Uterus (tissue), 4 donors: ENCODE measurements at places on chromosomes 4 and X. TPM values are rescaled to one million over a fixed set of nuclear protein-coding genes. Genes with fewer than 3 reads are reported as not detected.

- DNase-seq, result no peak
These were observed 36.5 kb downstream of the CLCN5 start for GRCh38 chrX:49958727-49959485.

The STBD1 gene
- total RNA-seq, result 0.59 TPM

- no peak for DNase-seq
These were observed 134.0 kb upstream of the ANXA3 start for GRCh38 chr4:78417603-78418002.

- DNase-seq, result no peak
These were observed 69.2 kb upstream of the DIAPH2 start for GRCh38 chrX:96615448-96615847.

DNA sequence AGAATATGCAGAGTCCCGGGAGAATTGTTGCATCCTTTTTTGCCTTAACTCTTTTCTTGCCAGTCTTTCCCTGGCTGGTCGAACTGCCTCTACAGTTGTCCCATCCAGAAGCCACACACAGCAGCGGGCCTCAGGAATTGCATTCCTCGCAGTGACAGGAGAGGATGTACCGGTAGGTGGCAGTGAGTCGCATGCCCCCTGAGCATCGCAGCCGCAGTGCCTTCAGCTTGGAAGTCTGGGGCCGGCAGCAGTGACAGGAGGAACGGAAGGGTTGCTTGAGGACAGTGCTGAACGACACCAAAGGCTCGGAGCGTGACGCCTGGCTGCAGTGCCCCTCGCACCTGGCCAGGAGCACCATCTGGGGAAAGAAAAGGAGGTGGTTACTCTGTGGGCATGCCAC is 23.5 kb downstream of the NDP start:
- DNase-seq, result no peak

DNA sequence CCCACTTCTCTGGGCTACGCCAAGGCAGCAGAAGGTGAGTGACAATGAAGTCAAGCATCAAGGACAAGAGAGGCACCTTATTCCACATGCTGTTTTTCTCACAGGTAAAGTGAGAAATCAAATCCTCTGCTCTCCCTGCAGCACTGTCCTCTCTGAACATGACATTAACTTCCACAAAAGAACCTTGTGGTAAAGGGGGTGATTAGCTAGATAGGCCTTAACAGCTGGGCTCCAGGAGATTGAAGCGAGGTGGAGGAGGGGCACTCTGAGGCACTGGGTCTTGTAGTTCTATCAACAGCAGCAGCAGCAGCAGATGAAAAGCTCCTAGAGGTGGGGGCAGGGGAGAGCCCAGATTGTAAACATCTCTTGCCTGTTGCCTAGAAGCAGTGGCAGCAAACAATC is 96.8 kb upstream of the CXXC4 start:
- DNase-seq, result no peak

The SYNPO2 gene
- 144 TPM for total RNA-seq

The SASH3 gene
- 2.1 TPM for total RNA-seq

The IRF2 gene
- total RNA-seq, result 45.1 TPM

The USP51 gene
- 7.0 TPM for total RNA-seq

DNA sequence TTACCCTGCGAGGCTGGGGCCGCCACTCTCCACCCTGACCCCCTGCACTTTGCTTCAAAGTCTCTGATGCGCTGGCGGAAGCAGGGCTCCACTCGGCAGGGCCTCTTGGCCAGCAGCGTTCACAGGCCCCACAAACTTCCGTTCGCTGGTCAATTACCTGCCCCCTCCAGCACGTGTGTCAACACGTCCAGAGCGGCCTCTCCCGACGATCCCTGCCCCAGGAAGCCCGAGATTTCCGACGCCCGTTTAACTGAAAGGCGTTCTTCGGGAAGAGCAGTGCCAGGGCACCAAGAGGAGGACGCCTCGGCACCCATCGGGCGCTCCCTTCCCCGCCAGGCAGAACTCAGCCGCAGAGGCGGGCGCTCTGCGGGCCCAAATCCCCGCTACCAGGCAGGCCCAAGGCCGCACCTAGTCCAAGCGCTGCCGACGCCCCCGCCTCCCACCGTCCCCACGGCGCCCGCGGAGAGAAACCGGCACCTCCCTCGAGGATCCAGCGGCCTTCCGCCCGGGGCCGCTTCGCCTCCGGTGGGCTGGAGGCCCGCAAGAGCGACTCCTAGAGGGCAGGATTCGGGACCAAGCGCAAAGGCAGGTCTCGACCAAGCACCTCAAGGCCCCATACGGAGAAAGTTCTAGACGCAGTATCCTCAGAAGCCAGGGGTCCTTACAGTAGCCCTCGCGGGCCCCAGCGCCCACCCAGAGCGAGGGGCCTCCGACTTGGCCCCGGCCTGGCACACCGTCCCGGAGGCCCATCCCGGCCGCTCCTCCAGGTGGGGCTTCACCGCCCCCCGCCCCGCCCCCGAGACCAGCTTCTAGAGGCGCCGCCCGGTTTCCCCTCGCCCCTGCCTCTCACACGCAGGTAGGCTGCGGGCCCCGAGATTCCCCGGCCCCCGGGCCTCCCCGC is 586 bp downstream of the BCAP31 start:
- DNase-seq, result peak; percentile 46

The SPANXA2 gene
- total RNA-seq, result not detected

DNA sequence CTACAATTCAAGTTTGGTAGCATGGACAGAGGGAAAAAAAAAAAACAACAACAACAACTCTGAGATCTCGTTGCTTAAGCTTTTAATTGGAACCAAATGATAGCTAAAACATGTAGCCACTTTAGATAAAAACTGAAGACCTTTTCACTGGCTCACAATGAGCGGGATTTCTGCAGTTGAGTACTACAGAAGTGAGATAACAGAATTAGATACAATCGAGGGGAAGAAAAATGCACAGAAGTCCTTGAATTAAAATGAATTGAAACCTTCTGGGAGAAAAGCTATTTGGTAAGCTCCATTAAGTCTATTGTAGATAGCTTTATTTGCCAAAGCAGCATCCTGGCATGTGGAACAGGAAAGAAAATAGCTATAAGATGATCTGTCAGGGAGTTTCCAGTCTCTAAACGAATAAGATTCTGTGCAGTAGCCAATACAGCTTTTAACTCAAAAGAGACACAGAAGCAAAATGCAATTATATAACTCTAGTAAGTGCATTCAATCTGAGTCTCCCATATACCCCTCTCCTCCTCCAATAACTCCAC is 248.5 kb downstream of the ENOX2 start:
- DNase-seq, result no peak
